Bronchial epithelial cell (primary cell): ENCODE measurements at places on chromosomes 7 and 10.

DNA sequence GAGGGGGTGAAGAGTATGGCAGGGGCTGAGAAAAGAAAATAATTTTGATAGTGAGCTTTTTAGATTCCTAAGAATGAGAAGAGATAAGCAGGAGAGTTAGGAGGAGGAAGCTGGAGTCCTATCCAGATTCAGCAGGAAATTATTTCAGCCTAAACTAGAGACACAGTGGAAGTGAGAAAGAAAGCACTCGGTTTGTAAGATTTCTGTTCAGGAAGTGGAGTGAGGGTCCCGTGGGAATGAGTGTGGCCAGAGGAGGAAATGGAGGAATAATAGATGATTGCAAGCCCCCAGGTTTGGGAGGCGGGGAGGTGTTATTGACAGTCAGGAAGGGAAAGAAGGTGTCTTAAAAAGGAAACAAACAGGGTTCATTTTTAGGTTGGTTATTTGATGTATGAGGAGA lies 84.8 kb upstream of the NRP1 start:
- no peak for DNase-seq

DNA sequence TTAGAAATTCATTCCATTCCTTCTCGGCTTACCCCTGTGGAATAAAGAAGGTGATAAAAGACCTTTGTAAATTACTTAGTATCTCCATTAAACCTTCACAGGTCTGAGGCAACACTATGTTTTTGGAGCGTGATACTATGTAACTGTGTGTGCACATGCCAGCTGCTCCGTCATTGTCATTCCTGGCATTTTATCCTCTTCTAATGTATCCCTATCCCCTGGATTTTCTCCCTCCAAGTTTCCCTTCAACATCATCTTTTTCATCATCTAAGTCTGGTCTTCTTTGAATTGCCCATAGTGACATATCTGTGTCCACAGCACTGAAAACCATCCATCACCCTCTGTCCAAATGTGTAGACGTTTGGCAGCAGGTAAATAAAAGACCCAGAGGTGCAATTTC lies 125.7 kb downstream of the TEX36 start:
- DNase-seq = no peak

GRCh38 chr10:5502061-5502521 lies 2.7 kb upstream of the CALML5 start:
- DNase-seq = no peak

DNA sequence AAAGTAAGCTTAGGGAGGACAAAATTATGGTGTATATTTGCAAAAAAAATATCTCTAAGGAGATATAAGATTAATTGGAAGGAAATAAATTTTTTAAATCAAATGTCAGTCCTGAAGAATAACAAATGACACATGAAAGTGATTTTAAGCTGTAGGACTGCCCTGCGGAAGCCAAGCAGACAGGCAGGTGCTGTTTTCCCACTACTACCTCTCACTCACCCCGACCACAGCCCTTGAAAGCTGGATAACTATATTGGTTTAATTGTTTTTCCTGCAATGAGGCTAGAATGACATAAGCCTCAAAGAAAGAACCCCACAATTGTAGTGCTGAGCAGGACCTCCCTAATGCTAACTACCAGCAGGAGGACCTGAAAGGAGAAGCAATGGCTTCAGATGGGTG lies 68.6 kb upstream of the VIPR2 start:
- no peak for DNase-seq

GRCh38 chr7:106534271-106534846 lies 126.6 kb downstream of the CCDC71L start:
- DNase-seq = no peak

- no peak for DNase-seq
These were observed 10.2 kb downstream of the GIGYF1 start for GRCh38 chr7:100683659-100684533.

GRCh38 chr10:6002809-6003510 lies 25.6 kb upstream of the IL15RA start:
- no peak for DNase-seq

DNA sequence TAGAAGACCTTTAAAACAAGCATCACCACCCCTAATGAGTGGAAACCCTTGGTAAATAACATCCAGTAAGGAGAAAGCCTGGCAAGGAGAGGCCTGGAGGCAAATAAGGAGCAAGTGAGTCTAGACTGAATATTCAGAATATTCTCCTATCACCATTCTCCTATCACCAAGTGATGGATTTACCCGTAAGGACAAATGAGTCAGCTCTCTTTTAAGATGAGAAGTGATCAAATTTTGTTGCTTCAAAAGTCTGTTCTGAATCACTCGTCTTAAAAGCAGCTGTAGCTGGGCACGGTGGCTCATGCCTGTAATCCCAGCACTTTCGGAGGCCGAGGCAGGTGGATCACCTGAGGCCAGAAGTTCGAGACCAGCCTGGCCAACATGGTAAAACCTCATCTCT lies 28.4 kb downstream of the KIAA1549 start:
- DNase-seq = no peak

DNA sequence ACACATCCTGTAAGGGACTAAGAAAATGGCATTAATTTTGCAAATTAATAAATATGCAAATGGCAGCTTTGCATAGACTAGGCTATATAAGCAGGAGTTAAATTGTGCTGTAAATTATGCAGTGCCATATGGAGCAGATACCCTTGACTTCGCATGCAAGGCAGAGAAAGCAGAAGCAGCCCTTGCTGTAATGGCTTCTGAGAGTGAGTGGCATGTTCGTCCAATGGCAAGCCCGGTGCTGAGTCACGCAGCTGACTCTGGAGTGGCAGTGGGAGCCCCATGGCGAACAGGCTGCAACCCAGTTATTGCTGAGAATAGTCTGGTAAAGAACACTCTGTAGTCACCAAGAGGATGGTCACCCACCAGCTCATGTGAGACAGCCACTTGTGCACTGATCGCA lies 1186.5 kb downstream of the TYW1 start:
- no peak for DNase-seq

DNA sequence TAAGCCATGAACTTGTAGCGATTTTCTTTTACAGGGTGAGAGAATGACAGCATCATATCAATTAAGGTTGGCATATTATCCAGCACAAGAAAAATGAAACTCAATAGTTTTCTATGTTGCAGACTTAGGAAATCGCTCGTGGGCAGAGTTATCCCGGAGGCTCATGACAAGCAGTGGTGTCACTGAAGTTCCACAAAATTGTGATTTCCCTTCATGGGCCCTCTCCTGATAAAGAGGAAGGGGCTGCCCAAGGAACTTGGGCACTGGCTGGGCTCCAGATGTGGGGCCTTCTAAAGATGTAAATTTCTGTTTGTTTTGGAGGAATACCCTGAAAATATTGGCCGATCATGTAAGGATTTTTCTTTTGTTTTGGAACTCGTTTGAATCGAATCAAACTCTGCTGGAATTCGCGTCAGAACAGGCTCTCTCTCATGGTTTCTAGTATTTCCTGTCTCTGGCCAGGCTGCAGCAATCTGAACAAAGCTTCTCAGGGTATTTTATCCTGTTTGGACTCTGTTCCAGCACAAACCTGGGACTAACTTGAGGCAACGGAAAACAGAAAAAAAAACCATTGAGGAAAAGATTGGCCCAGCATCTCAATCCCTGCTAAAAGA lies 340.6 kb upstream of the NRP1 start:
- peak; percentile 20 for DNase-seq

DNA sequence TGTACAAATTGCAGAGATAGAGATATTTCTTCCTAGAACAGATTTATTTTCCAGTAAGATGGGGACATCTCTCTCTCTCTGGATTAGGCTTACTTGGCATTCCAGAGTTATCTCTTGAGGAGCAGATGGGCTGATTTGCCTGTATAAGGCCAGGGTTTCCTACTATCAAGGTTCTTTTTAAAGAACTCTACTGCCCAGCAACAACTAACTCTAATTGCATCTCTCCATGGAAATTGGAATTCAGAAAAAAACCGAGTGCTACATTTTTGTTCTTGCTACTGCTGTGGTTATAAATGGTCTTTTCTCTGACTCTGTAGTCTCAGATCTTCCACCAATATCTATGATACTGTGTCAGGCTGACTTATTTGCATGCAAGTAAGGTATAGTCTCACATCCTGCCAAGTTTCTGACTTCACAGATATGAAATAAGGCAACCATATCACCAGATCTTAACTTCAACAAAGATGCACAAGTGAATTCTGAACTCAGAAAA lies 161.1 kb downstream of the CRPPA start:
- no peak for DNase-seq

DNA sequence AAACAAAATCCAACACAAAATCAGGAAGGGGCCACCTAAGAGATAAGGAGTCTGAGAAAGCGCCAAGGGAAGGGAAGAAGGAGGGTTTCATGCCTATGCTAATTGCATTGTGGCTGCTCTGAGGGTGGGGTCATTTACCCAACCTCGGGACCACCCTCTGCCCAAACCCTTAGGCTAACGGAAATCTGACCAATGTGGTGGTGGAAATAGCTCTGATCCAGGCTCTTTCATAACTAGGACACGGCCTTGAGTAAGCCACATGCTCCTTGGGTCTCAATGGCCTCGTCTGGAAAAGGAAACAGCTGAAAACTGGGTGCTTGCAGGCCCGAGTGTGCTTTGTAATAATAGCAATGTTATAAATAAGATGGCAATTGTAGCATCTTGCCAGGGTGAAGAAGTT lies 14.9 kb upstream of the SRGN start:
- no peak for DNase-seq

DNA sequence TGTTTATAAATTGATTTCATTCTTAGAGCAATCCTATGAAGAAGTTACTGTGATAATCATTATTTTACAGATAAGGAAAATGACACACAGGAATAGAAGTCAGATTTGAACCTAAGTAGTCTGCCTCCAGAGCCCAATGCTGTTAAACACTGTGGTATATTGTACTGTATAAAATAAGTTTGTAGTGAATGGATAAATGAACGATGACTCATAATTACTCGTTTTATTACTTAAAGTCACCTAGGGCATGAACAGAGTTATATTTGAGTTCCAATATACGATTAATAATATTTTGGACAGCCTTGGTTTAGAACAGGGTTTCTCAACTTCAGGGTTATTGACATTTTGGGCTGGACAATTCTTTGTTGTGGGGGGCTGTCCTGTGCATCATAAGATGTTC lies 7.8 kb upstream of the BTRC start:
- DNase-seq = no peak

DNA sequence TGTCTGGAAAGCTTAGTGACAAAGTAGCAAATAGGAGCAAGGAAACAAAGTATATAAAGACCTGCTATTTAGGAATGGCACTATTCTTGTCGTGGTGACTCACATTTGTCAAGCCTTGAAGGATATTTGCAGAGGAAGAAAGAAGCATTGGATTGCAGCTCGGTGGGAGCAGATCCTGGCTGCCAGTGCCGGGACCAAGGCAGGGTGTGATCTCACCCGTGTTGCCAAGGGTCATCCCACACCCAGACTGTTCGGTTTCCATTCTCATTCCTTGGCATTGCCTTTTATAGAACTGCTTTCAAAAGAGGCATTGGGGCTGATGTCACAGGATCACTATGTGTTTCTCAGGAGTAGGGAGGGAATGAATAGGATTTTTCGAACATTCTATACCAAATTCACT lies 176.2 kb downstream of the GALNT17 start:
- no peak for DNase-seq

GRCh38 chr7:12594122-12594897 lies 23.8 kb downstream of the SCIN start:
- DNase-seq = peak; percentile 10

- DNase-seq = peak; percentile 93
These were observed 203.9 kb upstream of the NEBL start for GRCh38 chr10:21100871-21101514.

GRCh38 chr7:29445736-29446135 lies 117.9 kb upstream of the PRR15 start:
- DNase-seq = no peak

- DNase-seq = no peak
These were observed 489.1 kb downstream of the SUGCT start for GRCh38 chr7:40623863-40624262.

DNA sequence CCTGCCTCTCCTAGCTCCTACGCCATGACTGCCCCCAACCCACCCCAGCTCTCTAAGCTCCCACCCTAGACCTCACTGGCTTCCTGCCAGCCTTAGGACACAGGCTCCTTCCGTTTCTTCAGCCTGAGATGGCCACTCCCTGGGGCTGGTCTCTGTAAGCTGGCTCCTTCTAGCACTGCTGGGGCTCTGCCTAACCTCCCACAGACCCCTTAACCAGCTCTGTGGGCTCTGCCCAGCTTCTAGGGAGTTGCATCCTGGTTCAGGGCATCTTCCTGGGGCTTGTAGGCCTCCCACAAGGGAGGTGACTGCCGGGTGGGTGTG lies 478.6 kb upstream of the KLF6 start:
- no peak for DNase-seq

GRCh38 chr7:34177476-34177875 lies 272.1 kb downstream of the BMPER start:
- no peak for DNase-seq

GRCh38 chr7:20796500-20796899 lies 9.8 kb upstream of the SP8 start:
- no peak for DNase-seq

DNA sequence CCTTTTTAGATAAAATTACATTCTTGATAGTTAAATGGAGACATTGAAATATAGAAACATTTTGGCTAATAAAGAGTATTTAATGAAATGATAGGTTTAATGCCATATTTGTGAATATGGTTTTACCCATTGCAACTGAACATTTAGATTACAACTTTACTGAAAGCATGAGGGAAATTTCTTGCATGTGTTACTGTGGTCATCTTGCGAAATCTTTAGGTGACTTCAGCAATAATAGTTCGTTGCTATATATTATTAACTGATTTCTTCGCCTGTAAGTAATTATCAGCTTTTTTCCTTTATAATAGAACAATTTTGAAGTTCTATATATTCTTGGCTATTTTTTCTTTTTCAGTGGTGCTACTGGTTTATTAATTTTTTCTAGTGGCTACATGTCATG lies 83.2 kb downstream of the MLLT10 start:
- DNase-seq = no peak

DNA sequence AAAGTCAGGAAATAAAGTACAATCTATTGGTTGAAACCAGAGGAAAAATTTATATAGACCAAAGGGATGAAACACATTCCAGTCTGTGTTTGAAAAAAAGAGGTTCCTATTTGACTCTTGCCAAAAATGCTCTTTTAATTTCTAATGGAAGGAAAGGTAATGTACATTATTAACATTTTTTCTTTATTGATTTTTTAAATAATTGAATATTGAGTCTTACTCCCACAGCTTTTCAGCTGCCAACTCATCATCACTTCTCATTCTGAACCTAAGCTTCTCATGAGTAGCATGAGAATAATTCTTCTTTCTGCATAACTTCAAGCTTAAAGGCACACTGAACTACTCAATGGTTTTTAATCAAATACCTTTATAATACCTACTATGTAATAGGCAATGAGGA lies 49.8 kb upstream of the FHIP2A start:
- DNase-seq = no peak

DNA sequence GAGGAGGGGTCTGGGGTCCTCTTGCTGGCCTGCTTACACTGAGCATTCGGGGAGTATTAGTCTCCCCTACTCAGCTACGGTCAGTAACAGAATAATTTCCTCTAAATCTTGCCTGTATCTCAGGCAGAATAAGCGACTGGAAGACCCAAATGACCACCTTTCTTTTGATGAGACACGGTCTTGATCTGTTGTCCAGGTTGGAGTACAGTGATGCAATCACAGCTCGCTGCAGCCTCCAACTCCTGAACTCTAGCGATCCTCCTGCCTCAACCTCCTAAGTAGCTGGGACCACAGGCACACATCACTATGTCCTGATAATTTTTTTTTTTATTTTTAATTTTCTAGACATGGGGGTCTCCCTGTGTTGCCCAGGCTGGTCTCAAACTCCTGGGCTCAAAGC lies 17.2 kb downstream of the CCL24 start:
- no peak for DNase-seq
